ENCODE measurements at places on chromosomes 3 and 15.

DNA sequence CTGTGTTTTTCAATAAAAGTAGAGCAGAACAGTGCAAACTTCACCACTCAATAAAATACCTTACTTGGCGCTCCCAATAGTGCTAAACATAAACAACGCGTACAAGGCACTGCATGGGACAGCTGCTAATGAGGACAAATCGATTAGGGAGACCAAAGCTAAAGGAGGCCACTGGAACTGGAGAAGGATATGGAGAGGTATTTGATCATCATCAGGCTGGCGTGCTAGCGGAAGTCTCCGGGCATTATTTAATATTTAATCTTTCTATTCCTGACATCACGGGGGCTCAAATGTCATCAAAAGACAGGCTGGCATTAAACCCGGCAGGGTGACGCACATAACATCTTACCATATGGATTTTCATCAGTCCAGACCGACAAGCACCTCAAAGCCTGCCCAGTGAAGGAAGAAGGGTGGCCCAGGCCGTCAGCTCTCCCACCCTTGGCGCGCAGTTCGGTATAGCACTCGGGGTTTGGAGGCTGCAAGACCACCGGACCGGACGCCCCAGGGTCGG lies 604 bp downstream of the CCPG1 start:
- DNase-seq = peak; percentile 72

GRCh38 chr3:99394831-99395778 lies 243.3 kb upstream of the COL8A1 start:
- DNase-seq = no peak

DNA sequence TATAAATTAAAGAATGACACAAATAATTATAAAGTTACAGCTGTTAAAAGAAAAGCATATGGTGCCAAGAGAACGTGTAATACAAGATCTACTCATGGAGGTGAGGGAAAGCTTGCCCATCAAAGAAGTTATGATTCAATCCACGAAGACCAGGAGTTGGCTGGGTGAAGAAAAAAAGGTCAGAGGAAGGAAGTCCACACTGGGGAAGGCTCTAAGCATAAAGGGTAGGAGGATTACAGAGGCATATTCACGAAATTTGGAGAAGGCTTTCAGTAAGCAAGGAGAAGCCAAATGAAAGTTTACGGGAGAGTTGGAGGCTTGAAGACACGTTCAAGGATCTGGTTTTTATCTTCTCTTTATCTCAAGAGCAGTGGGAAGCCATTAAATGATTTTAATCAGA lies 1.8 kb upstream of the TGFBR2 start:
- DNase-seq = no peak

DNA sequence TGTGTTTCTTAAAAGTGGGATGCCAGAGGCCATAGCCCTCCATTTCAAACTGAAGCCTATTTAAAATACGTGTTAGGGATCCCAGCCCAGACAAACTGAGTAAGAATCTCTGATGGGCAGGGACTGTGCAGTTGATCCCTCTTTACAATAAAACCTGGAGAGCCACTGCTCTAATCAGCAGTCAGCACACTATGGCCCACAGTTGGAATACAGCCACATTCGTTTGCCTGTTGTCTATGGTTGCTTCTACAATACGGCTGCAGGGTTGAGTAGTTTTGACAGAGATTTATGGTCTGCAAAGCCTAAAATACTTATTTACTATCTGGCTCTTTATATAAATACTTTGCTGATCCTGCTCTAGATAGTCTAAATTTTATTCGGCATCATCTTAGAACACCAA lies 32.4 kb downstream of the TJP1 start:
- DNase-seq = no peak

- DNase-seq = no peak
Measured at GRCh38 chr3:27110020-27110419, 259.2 kb downstream of the NEK10 start.

DNA sequence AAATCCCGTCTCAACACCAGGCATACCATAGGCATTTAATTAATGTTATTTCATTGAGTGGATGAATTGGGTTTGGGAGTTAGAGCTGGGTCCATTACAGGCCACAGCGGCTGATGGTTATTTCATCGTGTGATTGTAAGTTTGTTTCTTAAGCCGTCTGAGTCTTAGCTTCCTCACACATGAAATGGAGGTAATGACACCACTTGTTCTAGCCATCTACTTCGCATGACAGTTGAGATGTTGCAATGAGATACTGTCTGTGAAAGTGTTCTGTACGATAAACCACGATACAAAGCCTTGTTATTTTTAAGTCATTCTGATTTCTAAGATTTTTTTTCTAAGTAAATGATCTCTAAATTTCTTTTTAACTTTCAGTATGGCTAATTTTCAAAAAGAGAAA lies 8.6 kb upstream of the TP63 start:
- DNase-seq = no peak

GRCh38 chr15:41678742-41679141 lies 18.5 kb downstream of the MGA start:
- DNase-seq = no peak

DNA sequence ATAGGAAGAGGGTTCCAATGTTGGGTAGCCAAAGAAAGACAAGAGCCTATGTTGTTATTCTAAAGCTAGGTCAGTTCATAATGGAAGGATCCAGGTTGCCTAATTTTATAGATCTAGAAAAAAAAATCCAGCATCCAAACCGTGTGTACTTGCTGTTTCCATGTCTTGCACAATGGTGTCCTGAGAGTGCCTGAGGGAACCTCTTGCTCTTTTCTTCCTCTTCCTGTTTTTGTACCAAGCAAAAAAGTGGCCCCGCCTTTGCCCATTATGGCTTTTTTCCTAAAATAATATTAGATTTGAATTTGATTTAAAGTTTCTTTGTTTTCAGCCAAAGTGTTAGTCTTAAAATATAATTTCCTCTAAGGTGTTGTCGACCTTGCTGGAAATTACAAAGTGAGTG lies 224.4 kb downstream of the RYR3 start:
- DNase-seq = no peak

- DNase-seq = peak; percentile 68
Measured at GRCh38 chr15:48581219-48581618, 64.3 kb downstream of the FBN1 start.

GRCh38 chr3:115808816-115809215 lies 185.5 kb downstream of the GAP43 start:
- no peak for DNase-seq

- DNase-seq = no peak
Measured at GRCh38 chr3:122952520-122952919, 75.0 kb downstream of the SEMA5B start.

- DNase-seq = no peak
Measured at GRCh38 chr3:188176884-188177283, 22.9 kb downstream of the LPP start.

DNA sequence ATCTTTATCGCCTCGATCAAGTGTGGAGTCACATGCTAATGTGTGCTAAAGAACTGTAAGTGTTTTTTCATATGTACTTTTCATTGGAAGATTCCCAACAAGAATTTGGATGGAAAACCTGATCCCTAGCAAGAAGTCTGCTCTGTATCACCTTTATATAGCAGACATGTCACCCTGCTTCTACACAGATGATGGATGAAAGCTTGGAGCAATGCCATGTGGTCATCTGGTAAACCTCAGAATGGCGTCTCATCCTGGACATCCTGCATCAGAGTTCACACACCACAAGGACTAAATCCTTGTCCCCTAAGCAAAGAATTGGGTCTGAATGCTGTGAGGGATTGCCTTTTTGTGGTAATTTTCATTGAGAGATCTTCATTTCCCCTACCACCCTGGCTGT lies 42.1 kb upstream of the CTDSPL start:
- no peak for DNase-seq

Data from NCI-H82 (cell line).